CD8-positive, alpha-beta T cell (primary cell): ENCODE measurements at places on chromosomes 3 and 15. TPM values are rescaled to one million over a fixed set of nuclear protein-coding genes. Genes with fewer than 3 reads are reported as not detected.

Gene WDR93
- not detected for total RNA-seq

Gene CYP1A1
- not detected for total RNA-seq

Gene ACTRT3
- total RNA-seq = not detected

Gene CCR3
- total RNA-seq = not detected
